ENCODE measurements at places on chromosomes 11 and 22. TPM values are rescaled to one million over a fixed set of nuclear protein-coding genes. Genes with fewer than 3 reads are reported as not detected.

The POLDIP3 gene
- total RNA-seq, result 35.4 TPM

The PDGFD gene
- total RNA-seq, result 8.4 TPM

The RTN4RL2 gene
- total RNA-seq, result 80.4 TPM

The MMP27 gene
- not detected for total RNA-seq

The SHANK3 gene
- total RNA-seq, result 4.2 TPM

The CASP5 gene
- not detected for total RNA-seq
